Chondrocyte (in vitro differentiated cells): ENCODE measurements at places on chromosomes 13 and 19. TPM values are rescaled to one million over a fixed set of nuclear protein-coding genes. Genes with fewer than 3 reads are reported as not detected.
A peak's percentile ranks its signal among the peaks of the same experiment; 100 is the strongest.

Gene OR7A10
- total RNA-seq, result not detected in 3 replicates

Gene RRAS
- 61.7 to 113 TPM (median 104 TPM) in 3 replicates for total RNA-seq

Gene ZNF726
- total RNA-seq, result 0.41 to 2.4 TPM (median 0.67 TPM) in 3 replicates

Gene SULT2A1
- total RNA-seq, result not detected in 3 replicates

Gene LILRA2
- total RNA-seq, result not detected in 3 replicates

Gene SIGLEC12
- not detected in 3 replicates for total RNA-seq

DNA sequence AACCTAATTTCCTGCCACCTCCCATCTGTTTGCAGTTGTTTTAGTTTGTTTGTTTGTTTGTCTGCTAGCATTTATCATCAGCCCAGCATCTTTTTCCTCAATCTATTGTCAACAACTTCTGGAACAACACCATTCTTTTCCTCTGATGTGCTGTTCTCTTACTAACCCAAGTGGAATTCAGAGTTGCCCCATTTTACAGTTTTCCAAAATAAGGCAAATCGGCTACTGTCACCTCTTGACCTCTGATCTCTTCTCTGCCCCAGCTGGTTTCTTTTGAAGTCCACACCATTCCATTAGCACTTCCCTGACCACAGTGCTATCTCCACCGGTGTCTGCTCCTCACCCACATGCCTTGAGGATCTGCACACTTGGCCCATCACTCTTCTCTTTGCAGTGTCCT, 102.4 kb downstream of the EFNB2 start:
- no peak overlapping the region for H3K4me3 ChIP-seq
- no peaks in the 10 kb centered on the region for H3K27me3 ChIP-seq
- H3K4me1 ChIP-seq, result peaks cover 9% of the 10 kb centered on the region
- no peak overlapping the region for H3K27ac ChIP-seq

GRCh38 chr13:113328851-113329250, 31.8 kb downstream of the LAMP1 start:
- H3K27me3 ChIP-seq, result no peaks in the 10 kb centered on the region
- peaks cover 6% of the 10 kb centered on the region for H3K36me3 ChIP-seq
- no peak overlapping the region for H3K27ac ChIP-seq
- H3K4me3 ChIP-seq, result no peak overlapping the region
- DNase-seq, result no peak

- H3K4me1 ChIP-seq, result peaks cover 18% of the 10 kb centered on the region
- no peak overlapping the region for H3K27ac ChIP-seq
- peak overlapping the region; percentile 91 for H3K4me3 ChIP-seq
- DNase-seq, result no peak
Observed at GRCh38 chr19:49151267-49152118, 3.7 kb downstream of the HRC start.

DNA sequence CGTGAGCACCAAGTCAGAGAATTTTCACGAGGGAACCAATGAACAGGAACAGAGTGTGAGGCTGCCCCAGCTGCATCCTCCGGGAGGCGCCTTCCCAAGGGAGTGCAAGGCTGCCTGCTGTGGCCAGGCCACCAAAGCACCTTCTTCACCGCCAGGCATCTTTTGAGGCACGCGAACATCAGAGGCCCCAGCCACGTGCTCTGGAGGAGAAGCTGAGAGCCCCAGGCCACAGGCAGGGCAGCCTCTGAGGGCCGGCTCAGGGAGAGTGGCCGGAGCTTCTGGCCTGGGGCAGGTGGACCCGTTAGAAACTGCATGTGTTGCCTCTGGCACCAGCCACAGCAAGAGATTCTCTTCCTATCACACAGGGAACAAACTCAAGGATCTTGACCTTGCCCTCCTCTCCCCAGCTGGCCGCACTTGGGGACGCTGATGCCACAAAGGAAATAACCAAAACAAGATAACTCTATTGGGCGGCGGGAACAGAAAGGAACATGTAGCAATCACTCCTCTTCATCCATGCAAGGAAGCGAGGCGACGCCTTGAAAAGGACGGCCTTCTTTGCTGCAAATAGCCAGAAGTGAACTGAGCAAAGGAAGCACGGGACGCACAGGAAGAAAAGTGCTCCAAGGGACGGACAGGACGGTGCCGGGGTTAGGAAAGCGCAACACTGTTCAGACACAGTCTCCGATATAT, 19.9 kb downstream of the GAS6 start:
- peaks cover 12% of the 10 kb centered on the region for H3K4me1 ChIP-seq
- no peak overlapping the region for H3K4me3 ChIP-seq
- H3K27ac ChIP-seq, result no peak overlapping the region
- peak; percentile 68 for DNase-seq
- H3K36me3 ChIP-seq, result peaks cover 8% of the 10 kb centered on the region

DNA sequence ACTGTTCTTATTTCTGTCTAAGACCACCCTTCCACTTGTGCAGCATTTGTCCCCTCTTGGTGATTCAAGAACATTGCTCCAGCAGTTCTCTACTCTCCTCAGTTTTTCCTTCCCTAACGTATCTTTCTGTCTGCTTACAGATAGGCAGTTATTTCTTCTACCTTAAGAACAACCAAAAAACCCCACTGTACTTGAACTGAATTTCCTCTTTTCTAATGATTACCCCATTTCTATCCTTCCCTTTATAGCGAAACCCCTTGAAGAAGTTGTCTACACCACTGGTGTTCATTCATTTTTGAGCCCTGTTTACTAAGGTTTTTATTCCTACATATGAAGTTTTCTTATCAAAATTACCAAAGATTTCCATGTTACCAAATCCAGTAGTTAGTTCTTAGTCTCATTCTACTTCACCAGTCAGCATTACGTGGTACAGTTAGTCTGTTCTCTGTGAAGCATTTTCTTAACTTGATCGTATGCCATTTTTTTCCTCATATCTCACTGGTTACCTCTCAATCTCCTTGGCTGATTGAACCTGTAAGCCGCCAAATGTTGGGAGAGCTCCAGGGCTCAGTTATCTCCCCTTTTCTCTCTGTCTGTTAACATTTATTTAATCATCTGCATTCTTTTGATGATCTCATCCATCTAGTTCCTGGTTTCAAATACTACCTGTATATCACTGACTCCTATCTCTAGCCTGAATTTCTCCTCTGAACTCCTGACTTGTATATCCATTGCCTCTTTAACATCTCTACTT, 9.0 kb downstream of the LSM14A start:
- peaks cover 3% of the 10 kb centered on the region for H3K36me3 ChIP-seq
- no peak overlapping the region for H3K4me3 ChIP-seq
- no peak for DNase-seq
- H3K27me3 ChIP-seq, result no peaks in the 10 kb centered on the region
- H3K4me1 ChIP-seq, result peaks cover 80% of the 10 kb centered on the region

- H3K4me3 ChIP-seq, result no peak overlapping the region
- no peaks in the 10 kb centered on the region for H3K36me3 ChIP-seq
- DNase-seq, result peak; percentile 86
- no peak overlapping the region for H3K27ac ChIP-seq
- peaks cover 27% of the 10 kb centered on the region for H3K4me1 ChIP-seq
Observed at GRCh38 chr19:1166872-1167573, 7.0 kb downstream of the SBNO2 start.

DNA sequence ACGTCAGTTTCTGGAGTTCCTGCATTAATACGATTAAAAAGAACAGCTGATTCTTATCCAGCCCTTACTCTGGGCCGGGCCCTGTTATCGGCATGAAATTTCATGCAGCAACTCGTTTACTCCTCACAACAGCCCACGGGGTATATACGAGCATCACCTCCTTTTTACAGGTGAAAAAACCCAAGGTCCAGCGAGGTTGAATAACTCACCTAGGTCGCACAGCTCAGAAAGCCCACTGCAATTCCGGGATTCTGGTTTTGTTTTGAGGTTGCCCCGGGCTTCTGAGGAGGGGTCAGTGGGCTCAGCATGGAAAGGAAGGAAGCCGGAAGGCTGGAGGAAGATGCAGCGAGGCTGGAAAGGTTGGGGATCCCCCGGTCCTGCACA, 577 bp upstream of the ACP7 start:
- H3K4me3 ChIP-seq, result no peak overlapping the region
- no peak for DNase-seq

- no peak overlapping the region for H3K27ac ChIP-seq
- H3K4me3 ChIP-seq, result no peak overlapping the region
- H3K36me3 ChIP-seq, result no peaks in the 10 kb centered on the region
- DNase-seq, result no peak
- peaks cover 14% of the 10 kb centered on the region for H3K4me1 ChIP-seq
Observed at GRCh38 chr13:109118521-109118920, 489.1 kb downstream of the MYO16 start.
